EH (cell line): ENCODE measurements at places on chromosomes 5 and 9.

GRCh38 chr5:77139001-77139400, 51.9 kb upstream of the ZBED3 start:
- peak; percentile 9 for DNase-seq

- DNase-seq, result no peak
These were observed 29.3 kb downstream of the CSF1R start for GRCh38 chr5:150057052-150057451.

- DNase-seq, result no peak
These were observed 119.6 kb upstream of the SV2C start for GRCh38 chr5:75963554-75963953.

GRCh38 chr9:114348906-114349482, 19.3 kb downstream of the ORM2 start:
- peak; percentile 100 for DNase-seq

GRCh38 chr5:18534119-18534518, 899.9 kb downstream of the TAF11L14 start:
- no peak for DNase-seq

DNA sequence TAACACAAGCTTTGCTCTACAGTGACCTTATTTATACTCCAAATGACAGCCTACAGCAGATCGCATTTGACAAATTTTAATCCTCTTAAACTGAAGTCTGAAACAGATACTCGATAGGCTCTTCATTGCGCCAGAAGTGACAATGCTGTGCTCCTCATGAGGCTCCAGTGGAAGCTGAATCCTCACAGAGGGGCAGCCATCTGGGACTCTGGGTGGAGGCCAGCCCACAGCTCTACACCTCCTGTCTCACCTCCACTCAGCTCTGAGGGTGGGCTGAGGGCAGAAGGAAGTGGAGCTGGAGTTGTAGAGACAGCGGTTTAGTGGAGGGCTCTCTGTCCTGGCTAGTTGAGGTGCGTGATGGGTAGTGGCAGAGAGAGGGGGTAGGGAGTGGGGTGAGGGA, 283.3 kb upstream of the ANKRD55 start:
- DNase-seq, result no peak

DNA sequence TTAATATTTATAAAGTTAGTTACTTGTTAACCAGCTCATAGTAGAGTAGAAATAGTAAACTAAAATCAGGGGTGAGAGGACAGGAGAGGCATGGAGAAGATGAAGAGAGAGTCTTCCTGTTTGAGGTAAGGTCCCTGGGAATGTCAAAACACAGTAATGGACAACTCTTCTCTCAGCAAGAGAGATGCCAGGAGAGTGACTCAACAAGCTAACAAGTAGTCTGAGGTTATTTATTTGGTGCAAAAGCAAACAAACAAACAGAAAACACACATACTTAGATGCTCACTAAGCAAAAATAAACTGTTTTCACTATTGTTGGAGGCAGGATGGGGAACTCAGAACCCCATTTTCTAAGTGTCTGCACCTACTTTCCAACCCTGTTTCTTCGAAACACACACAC, 333.2 kb upstream of the RFX3 start:
- peak; percentile 60 for DNase-seq

GRCh38 chr5:168601972-168602371, 22.8 kb upstream of the PANK3 start:
- no peak for DNase-seq

GRCh38 chr5:35651002-35651756, 33.5 kb downstream of the SPEF2 start:
- DNase-seq, result peak; percentile 67

DNA sequence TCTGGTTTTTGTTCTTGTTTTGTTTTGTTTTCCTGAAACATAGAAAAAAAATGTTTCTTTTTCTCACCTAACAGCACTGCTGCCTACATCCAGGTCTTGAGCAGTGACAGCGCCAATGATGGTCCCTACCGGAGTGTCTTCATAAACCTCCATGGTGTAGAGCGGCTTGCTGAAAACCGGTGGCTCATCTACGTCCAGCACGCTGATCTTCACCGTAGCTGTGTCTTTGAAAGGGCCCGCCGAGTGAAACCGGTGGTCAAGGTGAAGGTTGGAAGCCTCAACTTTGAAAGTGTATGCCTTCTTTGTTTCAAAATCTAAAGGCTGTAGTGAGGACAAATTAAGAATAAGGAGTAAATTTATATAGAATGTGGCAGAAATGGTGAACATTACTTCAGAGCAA, 1051.0 kb downstream of the CDH12 start:
- DNase-seq, result no peak

- DNase-seq, result peak; percentile 100
These were observed 463.5 kb upstream of the RGMB start for GRCh38 chr5:98309785-98310598.

DNA sequence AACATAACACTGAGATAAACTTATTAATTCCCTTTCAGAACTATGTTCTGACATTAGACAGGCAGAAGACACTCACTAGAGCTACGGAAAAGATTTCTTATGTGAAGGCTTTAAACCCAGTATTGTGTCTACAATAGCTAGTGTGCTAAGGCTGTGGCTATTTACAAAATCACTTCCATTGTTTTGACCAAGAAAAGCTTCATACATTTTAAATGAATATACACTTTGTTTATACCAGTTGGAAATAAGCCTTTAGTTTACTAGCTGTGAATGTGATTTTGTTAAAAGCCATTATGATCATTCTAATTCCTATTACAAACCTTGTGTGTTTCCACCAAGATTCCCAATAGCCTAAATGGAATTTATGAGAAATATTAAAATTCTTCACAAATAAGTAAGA, 83.0 kb downstream of the AGTPBP1 start:
- DNase-seq, result no peak

DNA sequence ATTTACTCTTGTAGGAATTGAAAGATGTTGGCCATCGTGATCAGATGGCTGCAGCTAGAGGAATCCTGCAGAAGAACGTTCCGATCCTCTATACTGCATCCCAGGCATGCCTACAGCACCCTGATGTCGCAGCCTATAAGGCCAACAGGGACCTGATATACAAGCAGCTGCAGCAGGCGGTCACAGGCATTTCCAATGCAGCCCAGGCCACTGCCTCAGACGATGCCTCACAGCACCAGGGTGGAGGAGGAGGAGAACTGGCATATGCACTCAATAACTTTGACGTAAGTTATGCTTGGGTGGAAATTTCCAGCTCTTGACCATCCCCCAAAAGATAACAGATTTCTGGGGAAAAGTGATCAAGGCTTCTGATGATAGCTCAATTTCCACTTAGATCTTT, 50.6 kb downstream of the LRRTM2 start:
- no peak for DNase-seq

GRCh38 chr9:137740312-137740711, 121.5 kb downstream of the EHMT1 start:
- DNase-seq, result peak; percentile 27
